ENCODE measurements at places on chromosomes 7 and 10. TPM values are rescaled to one million over a fixed set of nuclear protein-coding genes. Genes with fewer than 3 reads are reported as not detected.

DNA sequence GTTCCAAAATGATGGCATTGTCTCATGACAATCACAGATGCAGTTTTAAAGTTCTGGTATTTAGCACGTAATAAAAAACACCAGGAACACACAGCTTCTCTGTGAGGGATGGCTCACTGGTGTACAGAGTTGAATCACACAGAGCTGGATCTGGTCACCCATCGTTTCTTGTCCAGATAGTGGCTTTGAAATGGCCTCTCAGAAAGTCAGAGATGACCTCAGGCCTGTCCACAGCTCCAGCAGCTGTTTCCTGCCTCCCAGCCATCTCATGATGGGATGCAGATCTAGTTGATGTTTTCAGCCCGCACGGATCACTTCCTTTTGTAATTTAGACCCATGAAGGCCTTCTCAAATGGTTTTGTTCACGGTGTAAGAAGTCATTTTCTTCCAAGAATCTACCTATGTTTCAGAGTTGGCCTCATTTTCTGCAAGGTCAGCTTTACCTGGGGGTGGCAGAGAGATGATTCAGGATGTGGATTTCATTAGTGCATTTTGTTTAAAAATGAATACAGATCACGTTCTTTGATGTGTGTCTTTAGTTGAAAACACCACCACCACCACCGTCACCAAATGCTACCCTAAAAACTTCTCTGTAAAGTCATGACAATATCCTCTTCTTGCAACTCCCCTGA lies 166.2 kb downstream of the SNX10 start:
- no peaks in the 10 kb centered on the region for H3K36me3 ChIP-seq
- DNase-seq: no peak
- no peak overlapping the region for H3K4me3 ChIP-seq
- no peaks in the 10 kb centered on the region for H3K4me1 ChIP-seq

GRCh38 chr7:15751191-15751701 lies 64.8 kb upstream of the MEOX2 start:
- H3K36me3 ChIP-seq: no peaks in the 10 kb centered on the region
- H3K4me3 ChIP-seq: peak overlapping the region; percentile 3
- peaks cover 22% of the 10 kb centered on the region for H3K4me1 ChIP-seq
- no peaks in the 10 kb centered on the region for H3K27me3 ChIP-seq
- H3K27ac ChIP-seq: peak overlapping the region; percentile 47

GRCh38 chr10:23171232-23171876 lies 20.8 kb upstream of the PTF1A start:
- DNase-seq: no peak
- H3K27me3 ChIP-seq: peaks cover 4% of the 10 kb centered on the region
- H3K4me1 ChIP-seq: peaks cover 10% of the 10 kb centered on the region
- H3K36me3 ChIP-seq: no peaks in the 10 kb centered on the region
- no peak overlapping the region for H3K27ac ChIP-seq

CLRN3 gene
- total RNA-seq: not detected

DNA sequence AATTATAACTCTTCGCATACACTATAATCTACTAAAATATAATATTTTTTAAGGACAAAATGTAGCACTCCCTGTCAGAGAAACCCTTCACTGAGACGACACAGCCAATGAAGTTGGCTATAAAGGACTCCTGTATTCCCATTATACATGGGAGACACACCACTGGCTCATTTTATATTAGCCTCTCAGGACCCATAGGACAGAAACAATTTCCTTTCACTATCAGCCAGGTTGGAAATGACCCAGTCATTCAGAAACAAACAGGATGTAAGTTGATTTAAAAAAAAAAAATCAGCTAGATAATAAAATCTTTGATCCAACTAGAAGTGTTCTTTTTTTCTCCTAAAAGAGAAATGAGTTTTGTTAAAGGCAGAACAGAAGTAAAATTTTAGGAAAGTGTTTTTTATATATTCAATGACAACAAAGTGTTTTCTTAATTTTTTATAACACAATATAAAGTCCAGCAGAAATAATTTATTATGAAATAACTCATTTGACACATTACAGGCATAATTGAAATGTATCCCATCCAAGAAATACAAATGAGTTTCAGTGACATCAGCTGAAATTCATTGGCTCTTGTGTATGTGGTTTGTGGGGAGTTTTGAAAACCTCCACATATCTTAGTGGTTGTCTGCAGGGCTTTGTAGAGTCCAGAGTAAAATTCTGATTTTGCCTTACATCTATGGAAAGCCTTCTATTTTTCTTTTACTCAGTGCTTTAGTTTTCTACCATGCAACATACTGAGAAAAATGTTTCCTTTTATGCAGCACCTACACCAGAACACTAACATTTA lies 64.1 kb downstream of the CTTNBP2 start:
- H3K27me3 ChIP-seq: no peaks in the 10 kb centered on the region
- no peak overlapping the region for H3K27ac ChIP-seq
- H3K4me1 ChIP-seq: peaks cover 9% of the 10 kb centered on the region
- no peak overlapping the region for H3K4me3 ChIP-seq

GRCh38 chr10:109474261-109474660 lies 449.1 kb downstream of the XPNPEP1 start:
- H3K4me1 ChIP-seq: no peaks in the 10 kb centered on the region
- H3K4me3 ChIP-seq: no peak overlapping the region
- no peak for DNase-seq
- no peaks in the 10 kb centered on the region for H3K27me3 ChIP-seq
- no peak overlapping the region for H3K27ac ChIP-seq
- H3K36me3 ChIP-seq: no peaks in the 10 kb centered on the region

GRCh38 chr10:130973127-130973839 lies 338.2 kb downstream of the TCERG1L start:
- DNase-seq: no peak
- H3K27ac ChIP-seq: no peak overlapping the region
- H3K4me3 ChIP-seq: no peak overlapping the region
- no peaks in the 10 kb centered on the region for H3K27me3 ChIP-seq
- no peaks in the 10 kb centered on the region for H3K36me3 ChIP-seq

GRCh38 chr7:6614953-6615722 lies at the start of gene ZNF853:
Gene ZNF853, plus strand, starts transcription at chr7:6615610. Its CDS starts 565 bp downstream, at chr7:6616175.
- no peaks in the 10 kb centered on the region for H3K27me3 ChIP-seq
- no peaks in the 10 kb centered on the region for H3K36me3 ChIP-seq
- H3K4me3 ChIP-seq: peak within 1 kb of the TSS; percentile 78
- no peak for DNase-seq
- peak within 1 kb of the TSS; percentile 27 for H3K27ac ChIP-seq

- H3K27ac ChIP-seq: peak overlapping the region; percentile 62
- H3K36me3 ChIP-seq: no peaks in the 10 kb centered on the region
- DNase-seq: no peak
- no peak overlapping the region for H3K4me3 ChIP-seq
These were observed 73.4 kb downstream of the AHR start for GRCh38 chr7:17371671-17372524.

DNA sequence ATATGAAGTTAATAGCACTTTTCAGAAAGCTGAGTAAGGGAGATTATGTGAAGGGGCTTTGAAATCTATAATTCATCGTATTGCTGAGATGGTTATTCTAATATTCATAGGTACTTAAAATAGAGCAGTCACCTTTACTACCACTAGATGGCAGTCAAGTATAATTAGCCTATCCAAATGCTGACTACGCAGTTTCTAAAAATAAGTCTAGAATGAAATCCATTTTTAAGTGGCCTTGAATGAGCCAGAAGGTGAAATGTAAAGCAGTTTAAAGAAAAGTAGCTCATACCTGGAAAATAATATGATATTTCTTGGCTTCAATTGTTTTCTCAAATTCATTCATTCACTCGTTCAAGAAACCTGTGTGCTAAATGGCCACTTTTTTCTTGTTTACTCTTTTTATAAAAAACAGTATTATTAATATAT lies 1277.1 kb downstream of the GATA3 start:
- H3K36me3 ChIP-seq: no peaks in the 10 kb centered on the region
- no peak for DNase-seq
- no peak overlapping the region for H3K27ac ChIP-seq

GRCh38 chr10:44972874-44973306 lies 5.7 kb downstream of the DEPP1 start:
- H3K27ac ChIP-seq: peak overlapping the region; percentile 82
- H3K4me3 ChIP-seq: no peak overlapping the region
- peaks cover 52% of the 10 kb centered on the region for H3K4me1 ChIP-seq
- no peak for DNase-seq

DNA sequence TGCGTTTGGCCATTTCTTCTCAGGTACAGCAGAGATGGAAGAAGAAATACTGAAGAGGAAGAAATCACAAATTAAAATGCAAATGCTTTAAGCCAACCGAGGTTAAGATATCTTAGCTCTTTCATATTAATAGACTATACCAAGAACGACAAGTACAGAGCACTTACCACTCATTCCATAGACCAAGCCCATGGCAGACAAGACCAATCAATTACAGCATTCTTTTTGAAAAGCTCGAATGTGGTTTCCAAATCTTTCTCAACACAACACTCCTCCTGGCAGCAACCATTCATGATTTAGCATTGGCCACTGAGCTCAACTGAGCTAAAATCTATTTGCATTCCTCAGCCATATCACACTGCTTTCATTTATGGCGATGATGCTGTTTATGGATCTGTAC lies 2.7 kb downstream of the ASAH2 start:
- no peak overlapping the region for H3K4me3 ChIP-seq
- H3K27me3 ChIP-seq: no peaks in the 10 kb centered on the region
- H3K27ac ChIP-seq: no peak overlapping the region
- H3K36me3 ChIP-seq: no peaks in the 10 kb centered on the region
- no peak for DNase-seq
- H3K4me1 ChIP-seq: no peaks in the 10 kb centered on the region

DNA sequence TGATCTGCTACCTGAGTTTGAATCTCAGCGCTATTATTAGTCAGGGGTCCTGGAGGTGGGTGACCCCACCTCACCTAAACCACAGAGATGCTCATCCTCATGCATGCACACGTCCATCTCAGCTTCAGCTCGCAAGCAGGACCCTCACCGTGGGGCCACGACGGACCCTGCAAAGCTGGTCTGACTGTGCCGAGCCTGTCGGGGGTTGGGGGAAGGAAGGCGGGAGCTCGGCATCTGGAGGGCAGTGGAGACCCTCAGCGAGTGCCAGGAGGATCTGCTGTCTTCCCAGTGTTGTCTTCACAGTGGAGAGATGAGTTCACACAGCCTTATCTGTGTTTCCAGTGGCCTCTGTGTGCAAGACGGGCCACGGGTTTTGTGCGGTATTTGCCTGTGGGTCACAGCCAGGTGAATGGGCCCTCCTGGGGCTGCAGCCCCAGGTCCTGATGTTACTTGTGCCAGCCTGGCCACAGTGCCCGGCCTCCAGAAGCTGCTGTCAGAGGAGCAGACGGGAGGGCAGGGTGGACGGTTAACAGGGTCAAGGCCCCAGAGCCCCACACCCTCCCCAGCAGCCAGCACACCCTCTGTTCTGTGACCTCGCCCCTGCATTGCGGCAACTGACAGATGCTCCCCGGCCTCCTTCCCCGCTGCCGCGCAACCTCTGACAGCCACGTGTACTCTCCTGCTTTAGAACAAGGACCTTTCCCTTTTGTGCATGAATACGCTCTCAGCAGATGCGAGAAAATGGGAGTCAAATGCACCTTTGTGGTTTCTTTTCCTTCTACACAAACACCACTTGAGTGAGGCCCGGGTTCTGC lies 528.8 kb downstream of the DNAJB6 start:
- H3K36me3 ChIP-seq: no peaks in the 10 kb centered on the region
- no peak overlapping the region for H3K4me3 ChIP-seq
- H3K27me3 ChIP-seq: no peaks in the 10 kb centered on the region
- no peak overlapping the region for H3K27ac ChIP-seq
- no peak for DNase-seq

DNA sequence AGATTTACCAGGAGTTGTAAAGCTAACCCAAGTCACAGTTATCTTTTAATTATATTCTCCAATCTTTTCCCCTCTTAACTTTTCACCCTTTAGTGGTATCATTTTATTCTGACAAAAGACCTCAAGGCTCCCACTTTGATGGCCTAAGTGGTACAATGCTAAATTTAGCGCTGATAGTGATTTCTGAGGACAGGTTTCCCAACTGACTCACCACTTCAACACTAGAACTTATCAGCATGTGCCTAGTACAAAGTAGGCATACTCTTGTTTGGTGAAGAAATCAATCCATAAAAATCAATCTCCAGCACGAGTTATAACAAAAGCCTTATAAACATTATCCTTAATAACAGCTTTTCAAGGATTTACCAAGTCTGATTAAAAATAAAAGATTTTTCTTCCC lies 7.5 kb downstream of the SNX13 start:
- H3K36me3 ChIP-seq: no peaks in the 10 kb centered on the region
- no peak overlapping the region for H3K27ac ChIP-seq
- no peaks in the 10 kb centered on the region for H3K27me3 ChIP-seq
- peaks cover 31% of the 10 kb centered on the region for H3K4me1 ChIP-seq
